Epithelial cell of esophagus (primary cell): ENCODE measurements at places on chromosomes 12 and 14.

GRCh38 chr12:127830065-127830460, 436.9 kb upstream of the TMEM132C start:
- no peak for DNase-seq

DNA sequence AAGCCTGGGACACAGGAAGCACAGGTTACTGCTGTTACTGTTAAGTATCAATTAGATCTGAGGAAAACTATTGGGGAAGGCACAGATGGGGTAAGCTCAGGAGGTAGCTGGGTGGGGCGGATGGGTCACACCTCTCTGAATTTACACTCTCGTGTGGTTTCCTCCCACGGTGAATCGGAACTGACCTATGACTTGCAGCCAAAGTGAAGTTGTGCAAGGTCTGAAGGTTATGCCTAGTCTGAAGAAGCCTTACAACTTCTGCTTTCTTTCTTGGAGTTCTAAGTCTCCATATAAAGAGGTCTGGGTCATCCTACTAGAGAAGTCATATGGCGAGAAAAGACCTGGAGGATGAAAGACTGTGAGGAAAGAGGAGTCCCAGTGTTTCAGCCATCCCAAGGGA, 25.6 kb upstream of the GPATCH2L start:
- no peak for DNase-seq

DNA sequence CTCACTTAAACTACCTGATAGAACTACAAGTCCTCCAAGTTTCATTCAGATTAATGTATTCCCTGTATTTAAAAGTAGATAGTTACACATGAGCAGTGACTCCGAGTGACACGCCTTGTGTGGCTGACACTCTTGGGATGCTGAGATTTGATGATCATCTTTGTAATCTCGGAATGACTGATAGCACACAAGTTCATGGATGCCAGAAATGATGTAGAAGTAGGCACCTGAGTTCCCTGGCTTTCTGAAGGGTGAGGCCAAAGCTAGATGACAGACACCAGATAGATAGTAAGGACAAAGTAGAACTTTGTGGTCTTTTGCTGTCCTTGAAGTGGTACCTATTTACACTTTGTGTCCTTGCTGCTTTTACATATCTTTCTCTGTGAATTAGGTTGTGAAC, 491.2 kb downstream of the PCNX1 start:
- no peak for DNase-seq

DNA sequence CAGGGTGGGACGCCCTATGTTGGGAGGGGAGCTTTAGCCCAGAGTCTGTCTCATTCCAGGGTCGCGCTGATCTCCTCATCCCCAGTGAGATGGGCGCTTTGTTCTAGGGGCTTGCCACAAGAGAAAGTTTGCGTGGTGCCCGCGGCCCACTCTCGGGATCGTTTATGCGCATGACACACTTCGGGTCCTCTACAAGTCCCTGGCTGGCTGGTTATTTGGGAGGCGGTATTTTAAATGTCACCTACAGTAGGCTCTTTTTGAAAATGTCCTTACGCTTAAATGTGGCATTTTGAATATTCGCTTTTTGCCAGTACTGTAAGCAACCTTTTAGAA, 541 bp downstream of the GOLT1B start:
- peak; percentile 24 for DNase-seq

DNA sequence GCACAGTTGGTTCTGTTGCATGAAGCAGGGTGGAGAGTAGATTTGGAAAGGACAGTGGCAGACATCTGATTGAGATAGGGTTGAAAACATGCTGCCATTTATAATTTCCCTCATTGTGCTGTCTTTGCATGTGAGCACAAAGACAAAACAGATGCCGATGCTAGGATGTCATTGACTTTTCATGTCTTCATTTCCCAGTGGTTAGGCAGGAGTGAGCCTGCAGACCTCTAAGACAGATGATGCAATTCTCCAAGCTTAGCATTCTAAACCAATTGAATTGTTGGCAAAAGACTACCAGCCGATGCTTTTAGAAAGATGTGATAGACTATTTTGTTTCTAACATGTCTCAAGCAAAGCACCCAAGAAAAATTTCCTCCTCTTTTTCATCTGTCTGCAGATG, 37.1 kb upstream of the PELI2 start:
- DNase-seq: no peak

- DNase-seq: no peak
Measured at GRCh38 chr12:74488134-74488533, 49.5 kb upstream of the ATXN7L3B start.

DNA sequence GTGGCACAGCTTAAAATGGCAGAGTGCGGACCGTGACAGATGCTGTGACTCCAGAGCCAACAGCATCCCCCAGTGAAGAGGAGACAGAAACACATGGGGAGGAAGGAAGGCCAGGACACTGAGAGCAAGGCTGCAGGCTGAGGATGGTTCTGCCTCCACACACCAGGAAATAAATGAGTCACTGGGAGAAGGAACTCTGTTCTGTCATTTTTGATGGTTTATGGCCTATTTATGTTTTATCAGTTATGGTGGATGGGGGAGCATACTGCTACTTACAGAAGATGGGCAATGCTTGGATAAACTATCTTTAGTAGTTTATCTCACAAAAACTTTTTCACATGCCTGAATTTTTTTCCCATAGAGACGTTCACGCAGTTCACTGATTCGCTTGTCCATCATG, 33.8 kb downstream of the ZFYVE21 start:
- DNase-seq: no peak

DNA sequence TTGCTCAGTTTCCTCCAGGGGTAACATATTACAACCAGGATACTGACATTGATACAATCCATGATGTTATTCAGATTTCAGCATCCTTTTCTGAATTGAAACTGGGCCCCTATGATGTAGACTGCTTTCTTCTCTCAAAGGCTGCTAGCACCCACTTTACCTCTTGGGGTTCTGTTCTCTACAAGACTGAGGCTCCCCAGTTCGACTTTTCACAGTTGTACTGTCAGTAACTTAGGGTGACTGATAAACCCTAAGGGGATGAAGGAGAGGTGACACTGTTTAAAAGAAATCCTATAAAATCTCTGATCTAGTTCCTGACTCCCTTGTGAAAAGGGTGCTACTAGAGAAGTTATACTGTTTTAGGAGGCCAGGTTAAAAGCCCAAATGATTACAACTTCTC, 818 bp downstream of the VPS33A start:
- DNase-seq: no peak

GRCh38 chr12:112676507-112676906, 115.0 kb upstream of the RPH3A start:
- DNase-seq: no peak

DNA sequence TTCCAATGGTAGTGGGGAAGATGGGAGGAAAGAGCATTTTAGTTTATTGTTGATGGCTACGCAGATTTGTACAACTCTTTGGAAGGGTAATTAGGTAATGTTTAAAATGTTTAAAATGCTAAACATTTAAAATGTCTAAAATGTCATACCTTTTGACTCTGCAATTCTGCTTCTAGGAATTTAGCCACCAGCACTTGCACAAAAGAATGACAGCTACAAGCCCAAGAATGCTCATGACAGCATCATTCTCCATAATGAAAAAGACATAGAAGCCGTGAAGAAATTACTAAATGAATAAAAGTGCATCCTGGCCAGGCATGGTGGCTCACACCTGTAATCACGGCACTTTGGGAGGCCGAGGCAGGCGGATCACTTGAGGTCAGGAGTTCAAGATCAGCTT, 19.9 kb upstream of the DYNC1H1 start:
- DNase-seq: no peak

GRCh38 chr14:30621354-30621939, 672 bp upstream of the SCFD1 start:
- peak; percentile 28 for DNase-seq

- no peak for DNase-seq
Measured at GRCh38 chr12:88518863-88519403, 61.3 kb downstream of the KITLG start.

DNA sequence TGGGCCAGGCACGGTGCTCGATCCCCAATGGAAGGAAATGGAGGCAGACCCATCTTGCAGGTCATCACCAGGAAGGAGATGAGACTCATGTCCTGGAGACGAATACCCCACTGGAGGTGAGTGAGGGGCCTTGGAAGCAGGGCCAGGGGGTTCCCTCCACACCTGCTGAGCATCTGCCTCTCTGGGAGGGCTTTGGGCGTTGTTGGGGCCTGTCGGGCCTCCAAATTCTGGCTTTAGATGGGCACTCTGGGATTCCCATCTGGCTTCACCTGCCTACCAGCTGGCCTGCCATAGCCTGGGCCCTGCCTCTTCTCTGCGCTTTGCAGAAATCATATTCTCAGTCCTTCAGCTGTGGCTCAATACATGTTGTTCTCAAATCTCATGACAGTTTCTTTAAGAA, 13.9 kb downstream of the RTL1 start:
- DNase-seq: no peak

DNA sequence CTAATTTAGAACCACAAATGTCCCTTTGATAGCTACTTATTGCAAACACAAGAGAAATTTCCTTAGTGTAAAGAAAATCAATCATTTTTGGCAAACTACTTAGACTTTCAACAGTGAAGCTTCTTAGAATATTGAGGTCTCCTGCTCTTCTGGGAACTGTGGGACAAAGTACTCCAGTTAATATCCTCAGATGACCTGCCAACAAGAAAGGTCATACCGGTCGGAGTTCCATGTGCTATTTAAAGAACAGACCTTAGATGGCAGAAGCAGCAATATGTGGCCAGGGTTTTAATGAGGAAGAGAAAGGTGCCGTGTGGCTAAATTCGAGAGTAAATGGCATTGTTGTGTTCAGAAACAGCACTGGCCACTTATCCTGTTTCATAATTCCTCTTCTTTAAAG, 114.7 kb upstream of the AMIGO2 start:
- DNase-seq: no peak

- no peak for DNase-seq
Measured at GRCh38 chr12:82793751-82794281, 107.1 kb downstream of the TMTC2 start.

GRCh38 chr12:120678572-120678971, 8.4 kb upstream of the MLEC start:
- DNase-seq: no peak

GRCh38 chr14:72558721-72559120, 335.2 kb downstream of the DPF3 start:
- peak; percentile 76 for DNase-seq

DNA sequence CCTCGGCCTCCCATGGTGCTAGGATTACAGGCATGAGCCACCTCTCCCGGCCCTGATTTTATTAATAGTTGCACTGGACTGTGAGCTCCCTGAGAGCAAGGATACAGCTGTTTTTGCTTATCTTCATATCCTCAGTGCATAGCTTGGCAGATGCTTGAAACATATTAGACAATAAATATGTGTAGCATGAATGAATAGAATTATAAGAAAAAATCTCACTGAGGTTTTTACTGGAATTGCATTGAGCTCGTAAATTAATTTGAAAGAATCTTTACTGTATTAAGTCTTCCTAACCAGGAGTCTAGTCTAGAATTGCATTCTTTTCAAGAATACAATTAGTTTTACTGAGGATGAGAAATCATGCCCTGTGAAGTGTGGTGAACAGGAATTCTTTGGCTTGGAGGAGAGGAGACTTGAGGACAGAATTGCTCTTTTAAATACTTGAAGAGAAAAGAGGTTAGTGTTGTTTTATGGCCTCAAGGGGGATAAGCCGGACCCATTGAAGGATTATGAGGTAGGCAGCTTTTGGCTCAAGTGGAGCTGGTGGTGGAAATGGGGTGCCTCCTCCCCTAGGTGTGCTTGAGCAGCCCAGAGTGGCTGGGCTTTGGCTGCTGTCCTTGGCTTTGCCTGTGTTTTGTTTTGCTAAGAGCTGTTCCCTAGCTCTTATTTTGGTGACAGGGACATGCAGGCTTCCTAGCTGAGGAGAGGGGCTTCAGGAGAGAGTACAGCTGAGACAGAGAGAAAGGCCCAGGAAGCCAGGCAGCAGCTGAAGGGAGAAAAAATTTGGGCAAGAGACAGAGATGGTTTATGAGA, 34.0 kb downstream of the PLEKHD1 start:
- no peak for DNase-seq

GRCh38 chr12:54154681-54155186, 34.1 kb downstream of the SMUG1 start:
- no peak for DNase-seq

- DNase-seq: no peak
Measured at GRCh38 chr12:102478405-102479098, 1.8 kb downstream of the IGF1 start.

GRCh38 chr12:91129662-91130362, 18.5 kb upstream of the LUM start:
- DNase-seq: no peak

DNA sequence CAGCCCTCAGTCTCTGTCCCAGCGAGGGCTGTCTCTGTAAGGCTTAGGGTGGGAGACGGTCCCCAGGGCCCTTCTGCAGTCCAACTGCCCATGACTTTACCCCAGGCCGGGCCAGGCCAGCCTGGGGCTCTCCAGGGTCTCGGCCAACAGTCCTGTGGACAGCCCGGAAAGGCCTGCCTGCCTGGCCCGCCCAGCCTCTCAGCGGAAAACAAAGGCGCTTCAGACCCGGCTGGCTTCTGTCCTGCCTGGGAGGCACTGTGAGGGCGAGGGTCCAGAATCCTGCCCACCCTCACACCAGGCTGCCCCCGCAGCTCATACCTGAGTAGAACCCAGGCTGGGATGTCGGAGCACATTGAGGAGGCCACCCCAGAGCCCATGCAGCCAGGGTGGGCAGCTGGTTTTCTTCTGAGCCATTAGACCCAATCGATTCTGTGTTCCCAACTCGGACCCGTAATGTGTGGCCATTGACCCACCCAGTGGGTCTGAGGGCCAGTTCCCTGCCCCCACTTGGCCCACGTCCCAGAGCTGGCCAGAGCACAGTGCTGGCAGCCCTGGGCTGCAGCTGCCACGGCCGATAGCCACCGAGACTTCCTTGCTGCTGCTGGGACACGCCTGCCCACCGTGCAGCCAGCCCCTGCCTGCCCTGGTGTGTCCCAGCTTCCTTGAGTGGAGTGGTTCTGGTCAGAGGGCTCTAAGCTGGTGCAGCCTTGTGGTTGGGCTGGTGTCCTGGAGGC, 1.6 kb downstream of the CRIP2 start:
- DNase-seq: peak; percentile 22

DNA sequence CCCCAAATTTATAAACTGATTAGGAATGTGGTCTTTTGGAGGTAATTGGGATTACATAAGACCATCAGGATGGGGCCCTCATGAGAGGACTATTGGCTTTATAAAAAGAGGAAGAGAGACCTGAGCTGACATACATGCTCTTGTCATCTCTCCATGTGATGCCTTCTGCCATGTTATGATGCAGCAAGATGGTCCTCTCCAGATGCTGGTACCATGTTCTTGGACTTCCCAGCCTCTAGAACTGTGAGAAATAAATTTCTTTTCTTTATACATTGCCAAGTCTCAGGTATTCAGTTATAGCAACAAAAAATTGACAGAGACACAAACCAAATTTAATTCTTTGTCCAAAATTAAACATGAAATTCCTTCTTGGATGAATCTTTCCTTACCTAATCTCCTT, 92.9 kb downstream of the EFCAB11 start:
- DNase-seq: no peak

- peak; percentile 21 for DNase-seq
Measured at GRCh38 chr12:90152897-90153624, 444.4 kb upstream of the ATP2B1 start.

GRCh38 chr12:92859650-92860386, 69.3 kb downstream of the EEA1 start:
- no peak for DNase-seq

- no peak for DNase-seq
Measured at GRCh38 chr12:59318940-59319339, 276.9 kb upstream of the SLC16A7 start.

GRCh38 chr12:29783773-29784666, at the start of gene TMTC1:
TSS of gene TMTC1 (minus strand) at chr12:29783942. CDS start at chr12:29783751, 191 bp downstream.
- peak; percentile 65 for DNase-seq

- no peak for DNase-seq
Measured at GRCh38 chr12:129076441-129077320, 223.4 kb downstream of the GLT1D1 start.

- DNase-seq: no peak
Measured at GRCh38 chr12:6018265-6018664, 73.2 kb upstream of the ANO2 start.

GRCh38 chr12:56565510-56566101, 44.0 kb downstream of the RBMS2 start:
- DNase-seq: peak; percentile 37
